ENCODE measurements at places on chromosomes 5 and 9. TPM values are rescaled to one million over a fixed set of nuclear protein-coding genes. Genes with fewer than 3 reads are reported as not detected.

GFI1B gene
- total RNA-seq, result not detected

PRDM9 gene
- total RNA-seq, result not detected

PCDHB2 gene
- total RNA-seq, result 0.82 TPM

NCS1 gene
- 10.7 TPM for total RNA-seq

LHX2 gene
- not detected for total RNA-seq

PSMD5 gene
- total RNA-seq, result 49.4 TPM

GZMA gene
- not detected for total RNA-seq

ANKRD34B gene
- not detected for total RNA-seq

TCOF1 gene
- total RNA-seq, result 23.1 TPM

LCN1 gene
- not detected for total RNA-seq

GMCL2 gene
- not detected for total RNA-seq

SPINK4 gene
- not detected for total RNA-seq

SHOC1 gene
- total RNA-seq, result 0.09 TPM

IGIP gene
- 13.7 TPM for total RNA-seq

MARVELD2 gene
- total RNA-seq, result 0.63 TPM

GDNF gene
- total RNA-seq, result 0.54 TPM

VCAN gene
- 1,493 TPM for total RNA-seq

SPINK5 gene
- total RNA-seq, result not detected

TMEM141 gene
- total RNA-seq, result 30.8 TPM

NIPAL4 gene
- not detected for total RNA-seq

GRCh38 chr5:54312499-54312898, 2.1 kb upstream of the ARL15 start:
- DNase-seq, result no peak

DNA sequence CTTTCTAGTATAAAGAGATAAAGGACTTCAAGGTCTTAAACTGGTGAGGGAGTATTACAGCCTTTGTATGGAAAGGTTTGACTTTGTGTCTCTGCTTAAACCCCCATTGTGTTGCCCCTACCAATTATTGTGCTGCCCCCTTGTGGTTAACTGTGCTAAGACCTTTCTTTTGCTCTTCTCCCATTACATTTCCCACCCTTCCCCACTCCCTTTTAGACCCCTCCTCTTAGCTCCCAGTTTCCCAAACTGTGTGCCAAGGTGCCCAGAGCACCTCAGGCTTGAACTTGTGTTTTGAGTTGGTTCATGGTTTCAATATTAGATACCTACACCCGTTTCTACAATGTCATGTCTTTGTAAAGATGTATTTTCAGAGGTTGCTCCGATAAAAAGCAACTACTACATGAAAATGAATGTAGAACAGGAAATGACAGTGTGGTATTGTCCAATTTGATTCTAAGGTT, 2.9 kb downstream of the JAK2 start:
- DNase-seq, result peak; percentile 80

- no peak for DNase-seq
These were observed 44.7 kb upstream of the TMEM215 start for GRCh38 chr9:32738501-32739172.

DNA sequence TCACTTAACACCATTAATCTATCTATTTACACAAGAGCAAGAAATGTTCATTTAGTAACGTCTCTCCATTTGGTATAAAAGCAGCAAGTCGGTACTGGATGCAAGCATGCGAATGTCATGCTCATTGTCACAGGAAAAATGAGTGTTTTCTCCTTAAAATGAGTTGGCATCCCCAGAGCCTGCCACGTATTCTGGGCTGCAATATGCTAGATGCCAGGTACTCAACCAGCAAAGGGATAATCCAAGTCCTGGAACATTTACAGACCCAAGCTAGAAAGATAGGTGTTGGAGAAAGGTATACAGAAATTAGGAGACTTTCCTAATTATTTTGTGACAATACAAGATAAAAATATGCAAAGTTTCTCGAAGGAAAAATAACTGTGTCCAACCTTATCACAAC, 217.5 kb downstream of the EBF1 start:
- DNase-seq, result no peak

DNA sequence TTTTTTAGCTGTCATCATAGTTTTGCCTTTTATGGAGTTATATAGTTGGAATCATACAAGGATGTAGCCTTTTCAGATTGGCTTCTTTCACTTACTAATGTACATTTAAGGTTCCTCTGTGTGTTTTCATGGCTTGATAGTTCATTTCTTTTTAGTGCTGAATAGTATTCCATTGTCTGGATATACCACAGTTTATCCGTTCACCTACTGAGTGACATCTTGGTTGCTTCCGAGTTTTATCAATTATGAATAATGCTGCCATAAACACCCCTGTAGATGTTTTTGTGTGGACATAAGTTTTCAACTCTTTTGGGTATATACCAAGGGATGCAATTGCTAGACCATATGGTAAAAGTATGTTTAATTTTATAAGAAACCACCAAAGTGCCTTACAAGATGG, 136.3 kb downstream of the NR3C1 start:
- DNase-seq, result no peak

- DNase-seq, result peak; percentile 95
These were observed at the start of gene STOM for GRCh38 chr9:121369595-121370265. Gene STOM (minus strand): TSS chr9:121370250. CDS start chr9:121370187, 63 bp downstream.

- no peak for DNase-seq
These were observed 25.9 kb downstream of the PSMB7 start for GRCh38 chr9:124389146-124389939.

GRCh38 chr5:181130832-181131496, at the start of gene OR2V1:
Gene OR2V1 (minus strand): TSS chr5:181131169. CDS start chr5:181125304, 5,865 bp downstream.
- no peak for DNase-seq

DNA sequence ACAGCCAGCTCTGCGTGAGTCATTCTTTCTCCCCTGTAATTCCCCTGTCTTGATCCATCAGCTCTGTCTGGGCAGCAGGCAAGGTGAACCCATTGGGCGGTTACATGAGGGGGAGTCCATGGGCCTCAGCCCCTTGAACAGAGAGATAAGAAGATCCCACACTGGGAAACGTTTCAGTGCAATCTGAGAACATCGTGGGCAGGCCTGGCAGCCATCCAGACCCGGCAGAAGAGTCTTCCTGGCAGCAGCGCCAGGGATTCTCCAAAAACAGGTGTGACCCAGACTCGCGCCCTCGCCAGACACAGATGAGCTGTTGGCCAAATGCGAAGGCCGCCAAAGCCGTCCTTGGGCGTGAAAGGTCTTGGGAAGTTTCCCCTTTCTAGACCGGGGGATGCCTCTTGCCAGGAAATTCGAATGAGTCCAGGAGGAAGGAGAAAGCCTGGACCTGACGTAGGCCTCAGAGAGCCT, 6.4 kb upstream of the SLC12A7 start:
- DNase-seq, result no peak

DNA sequence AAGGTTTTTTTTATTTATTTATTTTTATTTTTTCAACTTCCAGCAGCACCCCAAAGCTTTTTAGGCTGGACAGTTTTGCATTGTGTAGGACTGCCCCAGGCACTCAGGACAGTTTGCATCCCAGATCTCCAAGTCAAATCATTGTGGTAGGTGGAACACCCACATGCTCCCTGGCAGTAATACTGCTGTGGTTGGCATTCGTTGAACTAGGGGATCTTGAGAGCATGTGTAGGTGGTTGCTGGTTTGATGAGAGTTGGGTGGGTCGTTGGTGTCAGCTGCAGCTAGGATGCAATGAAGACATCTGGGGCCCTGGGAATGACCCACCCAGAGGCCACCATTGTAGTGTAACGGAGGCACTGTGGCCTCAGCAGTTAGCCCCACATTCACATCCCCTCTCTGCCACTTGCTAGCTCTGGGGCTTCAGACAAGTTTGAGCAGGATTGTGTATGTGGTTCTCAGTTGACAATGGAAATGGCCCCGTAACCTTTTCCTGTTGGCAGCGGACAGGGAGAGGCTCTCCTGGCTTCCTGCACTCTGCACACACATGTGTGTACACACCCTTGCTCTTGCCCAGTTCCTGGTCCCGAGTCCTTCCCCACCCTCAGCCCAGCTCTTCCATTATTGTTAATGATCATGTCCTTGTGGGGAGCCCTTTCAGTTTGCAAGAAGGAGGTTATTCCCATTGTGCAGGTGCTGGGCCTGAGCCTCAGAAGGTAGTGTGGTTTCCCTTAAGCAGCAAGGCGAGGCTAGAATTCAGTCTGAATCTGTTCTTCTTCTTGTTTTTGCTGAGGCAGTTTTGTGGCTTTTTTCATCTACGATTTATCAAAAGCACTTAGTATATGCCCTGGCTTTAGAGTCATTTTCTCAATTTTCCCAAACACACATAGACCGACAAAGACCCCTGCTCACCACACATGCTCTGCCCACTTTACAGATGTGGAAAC, 46.5 kb downstream of the PPARGC1B start:
- DNase-seq, result no peak

- DNase-seq, result peak; percentile 83
These were observed 73.0 kb upstream of the IL17B start for GRCh38 chr5:149452007-149452664.

DNA sequence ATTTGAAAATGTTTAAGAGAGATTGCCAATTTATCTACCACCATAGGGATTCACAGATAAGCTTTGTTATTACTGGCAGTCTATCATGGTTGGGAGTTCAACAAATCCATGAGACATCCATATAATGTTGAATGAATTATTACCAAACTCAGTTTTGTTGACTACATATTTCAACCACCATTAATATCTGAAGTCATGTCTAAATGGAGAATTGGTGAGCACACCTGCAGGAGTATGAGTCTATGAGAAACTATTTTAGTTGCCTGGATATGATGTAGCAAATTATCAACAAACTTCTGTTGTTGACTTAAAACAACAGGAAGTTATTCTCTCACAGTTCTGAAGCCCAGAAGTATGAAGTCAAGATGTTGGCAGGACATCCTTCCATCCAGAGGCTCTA, 126.8 kb upstream of the FBXL7 start:
- no peak for DNase-seq

- DNase-seq, result peak; percentile 50
These were observed 309.4 kb downstream of the NR3C1 start for GRCh38 chr5:143094087-143094521.

DNA sequence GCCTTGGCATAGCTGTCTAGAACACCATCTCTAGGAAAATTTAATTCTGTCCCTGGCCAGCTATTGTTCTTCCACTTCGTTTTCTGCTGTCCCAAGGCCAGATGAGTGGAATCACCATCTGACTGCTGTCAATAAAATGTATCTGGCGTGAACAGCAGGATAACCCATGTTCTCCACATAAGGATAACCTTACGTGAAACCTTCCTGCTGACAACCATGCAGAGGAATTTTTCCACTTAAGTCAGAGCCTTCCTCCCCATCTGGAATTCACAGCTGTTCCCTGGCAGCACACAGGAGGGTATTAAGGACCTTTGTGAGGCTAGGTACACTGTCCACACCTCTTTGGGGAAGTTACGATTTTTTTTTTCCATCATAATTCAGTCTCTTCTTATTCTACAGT, 28.6 kb downstream of the RNF44 start:
- no peak for DNase-seq

- DNase-seq, result no peak
These were observed 9.9 kb downstream of the FRMPD1 start for GRCh38 chr9:37660691-37661090.

GRCh38 chr5:400282-401145, 42.5 kb upstream of the EXOC3 start:
- peak; percentile 84 for DNase-seq

- peak; percentile 49 for DNase-seq
These were observed 1.3 kb downstream of the ANXA1 start for GRCh38 chr9:73152953-73153352.

- DNase-seq, result no peak
These were observed 13.0 kb downstream of the NAIF1 start for GRCh38 chr9:128054087-128054486.

DNA sequence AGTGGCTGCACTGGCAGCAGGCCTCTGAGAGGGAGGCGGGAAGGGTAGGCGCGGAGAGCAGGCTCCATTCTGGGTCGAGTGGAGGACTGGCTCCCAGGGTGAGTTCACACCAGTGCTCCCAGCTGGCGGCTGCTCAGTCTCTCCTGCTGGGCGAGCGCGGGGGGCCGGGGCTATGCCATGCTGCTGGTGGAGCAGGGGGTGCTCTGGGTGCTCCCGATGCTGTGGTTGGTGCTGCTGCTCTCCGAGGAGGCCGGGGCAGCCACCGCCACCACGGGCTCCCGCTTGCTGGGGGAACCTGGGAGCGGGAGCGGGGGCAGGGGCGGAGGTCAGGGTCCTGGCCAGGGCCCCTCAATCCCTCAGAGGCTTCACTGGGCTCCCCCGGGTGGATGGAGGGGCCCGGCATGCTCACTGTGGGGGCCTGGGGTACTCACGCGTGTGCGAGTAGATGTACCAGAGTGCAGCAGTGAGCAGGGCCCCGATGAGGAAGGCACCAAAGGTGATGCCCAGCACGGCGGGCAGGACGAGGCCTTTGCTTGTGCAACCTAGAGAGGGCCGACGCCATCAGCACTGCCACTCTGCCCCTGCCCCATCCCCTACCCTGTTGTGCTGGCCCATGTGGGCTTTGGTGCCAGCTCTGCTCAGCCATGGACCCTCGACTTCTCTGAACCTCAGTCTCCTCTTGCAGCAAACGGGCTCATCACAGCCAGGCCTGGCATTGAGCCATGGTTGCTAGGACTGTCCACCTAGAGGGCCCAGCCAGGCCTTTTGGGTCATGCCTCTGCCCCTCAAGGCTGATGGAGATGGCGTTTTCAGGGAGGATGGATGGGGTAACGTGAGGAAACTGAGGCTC, 13.1 kb downstream of the FPGS start:
- no peak for DNase-seq

GRCh38 chr5:61257421-61257820, 74.6 kb upstream of the ZSWIM6 start:
- DNase-seq, result no peak

- DNase-seq, result peak; percentile 10
These were observed at the start of gene SEMA4D for GRCh38 chr9:89497978-89498851. Gene SEMA4D (minus strand): TSS chr9:89498113. CDS start chr9:89405456, 92,657 bp downstream.

DNA sequence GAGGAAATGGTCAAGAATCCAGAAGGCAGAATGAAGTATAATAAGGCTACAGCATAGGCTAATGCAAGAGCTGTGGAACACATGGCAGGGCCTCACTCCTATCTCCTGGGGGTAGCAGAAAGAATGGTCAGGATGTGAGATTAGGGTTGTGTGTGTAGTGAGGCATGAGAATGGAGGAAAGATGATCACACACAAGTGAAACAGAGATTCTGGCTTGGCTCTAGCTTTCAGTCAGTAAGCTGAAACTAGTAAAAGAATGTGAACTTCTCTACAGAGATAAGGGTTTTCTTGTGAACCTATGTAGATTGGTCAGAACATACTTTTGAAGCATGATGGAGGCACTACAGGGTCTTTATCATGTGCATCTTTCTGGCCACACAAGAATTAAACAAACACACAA, 298.8 kb downstream of the ASTN2 start:
- DNase-seq, result no peak

DNA sequence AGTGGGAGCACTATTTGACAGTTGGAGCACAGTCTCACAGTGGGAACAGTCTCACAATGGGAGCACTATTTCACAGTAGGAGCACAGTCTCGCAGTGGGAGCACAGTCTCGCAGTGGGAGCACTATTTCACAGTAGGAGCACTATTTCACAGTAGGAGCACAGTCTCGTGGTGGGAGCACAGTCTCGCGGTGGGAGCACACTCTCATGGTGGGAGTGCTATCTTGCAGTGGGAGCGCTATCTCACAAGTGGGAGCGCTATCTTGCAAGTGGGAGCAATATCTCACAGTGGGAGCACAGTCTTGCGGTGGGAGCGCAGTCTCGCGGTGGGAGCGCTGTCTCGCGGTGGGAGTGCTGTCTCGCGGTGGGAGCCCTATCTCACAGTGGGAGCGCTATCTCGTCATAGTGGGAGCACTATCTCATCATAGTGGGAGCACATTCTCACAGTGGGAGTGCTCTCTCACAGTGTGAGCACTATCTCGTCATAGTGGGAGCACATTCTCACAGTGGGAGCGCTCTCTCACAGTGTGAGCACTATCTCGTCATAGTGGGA, 56.1 kb downstream of the MED10 start:
- DNase-seq, result no peak

- DNase-seq, result no peak
These were observed 105.7 kb downstream of the LRRC70 start for GRCh38 chr5:62684310-62684709.

Measured in fibroblast of the aortic adventitia (primary cell).